GM10248 (cell line): ENCODE measurements at places on chromosomes 6 and 20.

- DNase-seq, result no peak
Observed at GRCh38 chr6:136324686-136325380, 35.2 kb upstream of the BCLAF1 start.

- DNase-seq, result peak; percentile 55
Observed at GRCh38 chr6:5764401-5764955, 242.2 kb downstream of the NRN1 start.

GRCh38 chr6:42171813-42172581, 1.2 kb upstream of the GUCA1A start:
- no peak for DNase-seq

GRCh38 chr6:8157839-8158238, 55.5 kb upstream of the EEF1E1 start:
- no peak for DNase-seq
